ENCODE measurements at places on chromosomes 2 and 18.

DNA sequence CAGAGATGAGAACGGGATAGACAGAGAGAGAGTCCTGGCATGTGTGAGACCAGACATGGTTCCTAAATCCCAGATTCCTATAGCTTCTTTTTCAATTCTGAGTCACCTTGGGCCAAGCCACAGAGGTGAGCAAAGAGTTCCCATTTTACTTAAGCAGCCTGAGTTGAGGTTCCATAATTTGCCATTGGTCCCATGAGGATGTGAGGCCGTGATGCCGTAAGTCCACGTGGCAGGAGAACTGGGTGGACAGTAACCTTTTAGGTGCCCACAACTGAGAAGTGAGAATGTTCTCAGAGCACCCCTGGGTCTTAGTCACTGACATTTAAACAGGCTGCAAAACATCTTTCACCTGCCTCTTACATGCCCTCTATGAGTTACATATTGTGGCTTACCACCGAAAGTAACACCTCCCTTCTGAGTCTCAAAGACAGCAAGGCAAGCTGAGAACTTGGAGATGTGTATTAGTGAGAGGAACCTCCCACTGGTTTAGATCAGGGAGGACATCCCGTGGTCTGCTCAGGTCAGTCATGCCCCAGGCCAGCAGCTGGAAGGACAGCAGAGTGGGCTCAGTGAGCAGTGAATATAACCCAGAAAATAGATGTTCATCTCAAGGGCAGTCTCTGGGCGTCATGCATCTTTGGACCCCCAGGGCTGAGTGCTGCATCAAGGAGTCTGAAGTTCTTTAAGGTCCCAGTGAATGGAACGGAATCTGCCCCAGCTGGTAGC is 127.9 kb upstream of the LGALSL start:
- no peak for DNase-seq

DNA sequence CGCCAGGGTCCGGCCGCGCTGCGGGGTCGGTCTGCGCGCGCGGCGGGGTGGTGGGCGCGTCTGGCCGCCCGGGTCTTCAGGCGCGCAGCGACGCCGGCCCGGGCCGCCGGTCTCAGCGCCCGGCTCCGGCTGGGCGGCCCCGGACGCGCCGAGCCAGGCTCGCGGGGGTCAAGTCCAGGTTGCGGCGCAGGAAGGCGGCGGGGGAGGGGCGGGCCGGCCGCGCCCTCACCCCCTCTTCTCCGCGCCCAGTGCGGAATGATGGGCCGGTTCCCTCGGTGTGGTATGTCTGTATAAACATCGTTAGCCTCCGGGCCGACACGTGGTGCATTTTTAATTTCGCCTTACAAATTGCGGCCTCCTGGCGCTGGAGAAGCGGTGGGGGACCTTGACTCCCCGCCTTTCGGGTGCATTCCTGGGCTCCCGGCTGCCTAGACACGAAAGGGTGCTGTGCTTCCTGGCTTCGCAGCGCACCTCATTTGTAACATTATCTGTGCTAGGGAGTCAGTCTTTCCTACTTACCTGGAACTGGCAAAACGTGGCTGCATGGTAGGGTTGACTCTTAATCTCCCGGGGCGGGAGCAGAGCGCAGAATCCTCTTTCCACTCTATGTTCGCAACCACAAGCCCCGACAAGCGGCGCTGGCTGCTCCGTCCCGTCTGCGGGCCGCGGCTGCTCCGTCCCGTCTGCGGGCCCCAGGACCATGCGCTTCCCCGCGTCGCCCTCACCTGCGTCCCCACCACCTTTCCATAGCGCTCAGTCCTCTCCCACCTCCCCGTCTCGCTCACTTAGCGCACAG is 69.0 kb downstream of the CTAGE1 start:
- no peak for DNase-seq

GRCh38 chr2:156445296-156446220 is 9.4 kb downstream of the GPD2 start:
- DNase-seq, result no peak

DNA sequence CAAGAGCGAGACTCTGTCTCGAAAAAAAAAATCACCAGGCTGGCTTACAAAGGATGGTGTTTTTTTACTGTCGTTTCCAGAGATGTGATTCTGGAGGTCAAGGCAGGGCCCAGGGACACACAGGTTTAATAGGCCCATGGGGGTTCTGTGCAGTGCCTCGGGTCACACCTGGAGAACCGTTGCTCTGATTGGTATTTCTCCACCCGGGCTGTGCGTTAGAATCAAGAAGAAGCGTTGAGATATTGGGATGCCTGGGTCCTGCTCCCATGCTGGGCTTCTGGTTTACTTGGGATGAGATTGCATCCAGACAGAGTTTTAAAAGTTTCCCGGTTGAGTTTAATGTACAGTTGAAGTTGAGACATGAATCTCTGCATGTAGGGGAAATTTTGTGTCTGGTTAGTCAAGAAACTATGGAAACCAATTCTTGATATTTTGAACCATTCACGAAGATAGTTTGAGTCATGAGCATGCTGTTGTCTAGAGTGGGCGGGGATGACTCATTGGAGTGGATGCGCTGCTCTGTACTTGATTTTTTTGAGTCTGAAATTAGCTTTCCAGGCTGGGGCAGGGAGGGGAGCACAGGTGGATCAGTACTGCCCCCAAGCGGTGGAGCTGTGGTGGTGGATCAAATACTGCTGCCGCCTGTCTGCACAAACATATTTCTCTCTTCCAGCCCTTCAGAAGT is 50.1 kb downstream of the GREB1 start:
- DNase-seq, result no peak

DNA sequence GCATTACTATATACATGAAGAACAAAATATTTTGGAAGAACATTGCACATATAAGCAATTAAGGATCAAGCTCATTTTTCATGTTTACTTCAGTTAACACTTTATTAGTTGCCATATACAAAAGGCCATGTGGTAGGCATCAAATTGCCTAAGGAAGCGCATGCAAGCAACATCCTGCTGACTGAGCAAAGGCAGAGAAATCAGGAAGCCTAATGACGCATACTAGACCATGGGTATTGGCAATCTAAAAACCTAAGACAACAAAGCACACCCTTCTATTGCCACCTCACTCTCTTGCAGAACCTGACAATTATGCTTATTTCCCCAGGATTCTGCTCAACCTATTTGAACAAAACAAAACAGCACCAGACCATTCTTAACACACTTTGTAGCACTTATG is 171.9 kb downstream of the STK39 start:
- no peak for DNase-seq

- DNase-seq, result no peak
Observed at GRCh38 chr2:132038179-132038882, 123.4 kb downstream of the ANKRD30BL start.

All from esophagus squamous epithelium (tissue), 5 donors.